ENCODE measurements at places on chromosomes 4 and X.
A peak's percentile ranks its signal among the peaks of the same experiment; 100 is the strongest.

DNA sequence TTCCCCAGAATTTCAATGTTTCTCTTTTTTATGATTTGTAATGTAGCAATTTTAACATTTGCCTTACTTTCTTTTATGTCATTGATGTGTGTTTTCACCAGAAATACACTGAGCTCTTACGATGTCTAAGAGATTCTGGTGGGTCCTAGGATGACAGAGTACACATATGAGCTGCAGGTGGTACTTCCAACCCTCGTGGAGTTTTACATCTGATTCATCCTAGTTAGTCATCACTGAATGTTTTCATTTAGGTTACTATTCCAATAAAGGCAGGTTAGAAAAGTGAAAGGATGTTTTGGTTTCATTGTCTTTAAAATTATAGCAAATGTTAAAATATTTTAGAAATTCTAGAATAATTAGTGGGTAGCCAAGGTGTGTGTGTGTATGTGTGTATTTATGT lies 605.9 kb downstream of the ADGRL3 start:
- no peak for DNase-seq

- DNase-seq, result peak; percentile 33
Measured at GRCh38 chrX:106917830-106918500, 2.2 kb upstream of the CLDN2 start.

DNA sequence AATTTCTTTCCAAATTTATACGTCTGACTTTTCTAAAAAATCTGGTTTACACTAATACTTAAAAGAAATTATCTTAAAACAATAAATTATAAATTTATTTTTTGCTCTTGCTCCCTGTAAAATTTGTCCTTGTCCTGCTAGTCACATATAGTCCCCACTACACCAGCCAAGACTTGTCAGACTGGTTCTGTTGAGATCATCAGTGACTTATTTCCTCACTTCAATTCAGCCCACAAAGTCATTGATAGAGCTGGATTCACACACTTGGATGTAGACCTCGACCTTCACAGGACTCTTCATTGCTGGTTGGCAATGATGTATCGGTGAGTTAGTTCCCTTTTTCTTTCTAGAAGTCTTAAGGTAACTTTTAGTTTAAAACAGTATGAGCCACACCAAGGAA lies at the start of gene TMPRSS11E:
Gene TMPRSS11E, plus strand, starts transcription at position 263 of the 400 bp plus-strand sequence. Its CDS starts 50 bp downstream, at position 313.
- no peak for DNase-seq

GRCh38 chr4:2608291-2608690 lies 71.8 kb downstream of the FAM193A start:
- DNase-seq, result no peak
